ENCODE measurements at places on chromosomes 5 and 9.

GRCh38 chr9:70195456-70195855 lies 63.3 kb upstream of the SMC5 start:
- no peak for DNase-seq

- DNase-seq = no peak
These were observed 8.3 kb upstream of the CHD1 start for GRCh38 chr5:98936948-98937715.

GRCh38 chr5:173758676-173759075 lies 129.5 kb upstream of the CPEB4 start:
- DNase-seq = no peak

DNA sequence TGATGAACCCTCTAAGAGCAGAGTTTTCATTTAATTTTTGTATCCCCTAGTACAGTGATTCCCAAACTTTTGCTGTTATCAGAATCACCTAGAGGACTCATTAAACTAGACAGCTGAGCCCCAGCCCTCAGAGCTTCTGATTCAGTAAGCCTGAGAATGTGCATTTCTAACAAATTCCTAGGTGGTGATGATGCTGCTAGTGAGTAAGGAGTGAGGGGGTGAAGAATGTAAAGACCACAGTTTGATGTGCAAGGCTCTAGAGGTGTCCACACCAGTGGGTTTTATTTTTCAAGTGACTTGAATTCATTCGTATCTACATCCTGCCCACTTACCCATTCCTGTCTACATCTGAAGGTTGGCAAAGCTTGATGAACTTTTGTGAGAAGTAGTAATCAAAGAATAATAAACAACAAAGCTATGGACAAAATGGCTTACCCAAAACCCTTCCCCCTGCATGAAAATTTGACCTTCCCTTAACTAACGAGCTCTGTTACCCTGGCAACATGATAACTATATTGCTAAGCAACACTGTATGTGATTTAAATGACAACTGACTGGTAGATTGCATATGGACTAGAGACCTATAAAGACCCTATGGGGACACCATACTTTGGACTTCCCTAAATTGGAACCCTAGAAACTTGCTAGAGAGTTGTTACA lies 35.2 kb downstream of the DTWD2 start:
- DNase-seq = no peak

GRCh38 chr5:74636149-74636548 lies 4.4 kb downstream of the ENC1 start:
- no peak for DNase-seq

DNA sequence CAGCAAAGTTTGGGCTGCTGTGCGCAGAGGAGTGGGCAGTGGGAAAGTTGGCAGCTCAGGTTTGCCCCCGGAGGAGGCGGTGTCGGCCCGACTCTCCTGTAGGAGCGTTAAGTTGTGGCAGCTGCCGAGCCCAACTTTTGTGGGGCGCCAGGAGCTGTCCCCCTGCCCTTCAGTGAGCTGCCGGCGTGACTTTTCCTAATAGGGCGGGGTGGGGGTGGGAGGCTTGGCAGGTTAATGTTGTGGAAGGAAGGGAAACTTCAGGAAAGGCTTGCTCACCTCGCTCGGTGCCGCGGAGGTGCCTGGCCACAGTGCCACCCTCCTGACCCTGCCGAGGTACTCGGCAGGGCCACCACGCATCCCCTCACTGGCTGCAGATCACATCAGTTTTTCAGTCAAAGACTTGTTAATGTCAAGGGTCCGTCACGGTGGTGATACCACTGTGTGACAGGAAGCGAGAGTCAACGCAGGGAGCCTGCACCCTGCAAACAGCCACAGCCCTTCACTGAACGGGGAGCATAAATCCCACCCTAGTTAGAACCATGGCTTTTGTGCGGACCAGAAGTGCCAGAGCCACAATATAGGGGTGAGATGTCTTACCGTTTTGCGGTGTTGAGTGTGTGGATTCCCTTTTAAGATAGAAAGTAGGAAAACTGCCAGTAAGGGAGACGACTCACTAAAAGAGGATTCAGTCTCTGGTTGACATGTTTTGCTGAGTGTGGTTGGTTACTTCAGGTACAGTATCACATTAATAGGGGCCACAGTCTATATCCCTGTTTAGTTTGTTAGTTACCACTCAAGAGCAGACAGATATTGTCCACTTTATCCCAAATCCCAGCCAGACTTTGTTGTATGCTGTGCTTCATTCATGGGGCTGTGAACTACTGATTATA lies 796 bp downstream of the LNPEP start:
- DNase-seq = peak; percentile 49

DNA sequence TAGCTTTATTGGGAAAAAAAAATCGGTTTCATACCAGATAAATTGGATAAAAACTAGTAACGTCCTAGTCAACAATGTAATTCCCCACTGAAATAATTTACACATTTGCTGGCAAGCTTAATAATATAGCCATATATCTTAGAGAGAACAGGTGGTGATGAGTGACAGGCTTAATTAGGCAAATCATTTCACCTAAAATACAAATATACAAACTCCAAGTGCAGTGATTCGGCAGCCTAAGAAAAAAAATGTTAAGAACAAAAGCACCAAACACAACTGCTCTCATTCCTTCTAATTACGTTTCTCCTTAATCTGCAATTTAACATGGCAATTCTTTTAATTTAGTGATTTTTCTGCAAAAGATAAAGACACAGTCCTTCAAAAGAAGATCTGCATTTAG lies 56.0 kb upstream of the SLC25A51 start:
- DNase-seq = no peak

DNA sequence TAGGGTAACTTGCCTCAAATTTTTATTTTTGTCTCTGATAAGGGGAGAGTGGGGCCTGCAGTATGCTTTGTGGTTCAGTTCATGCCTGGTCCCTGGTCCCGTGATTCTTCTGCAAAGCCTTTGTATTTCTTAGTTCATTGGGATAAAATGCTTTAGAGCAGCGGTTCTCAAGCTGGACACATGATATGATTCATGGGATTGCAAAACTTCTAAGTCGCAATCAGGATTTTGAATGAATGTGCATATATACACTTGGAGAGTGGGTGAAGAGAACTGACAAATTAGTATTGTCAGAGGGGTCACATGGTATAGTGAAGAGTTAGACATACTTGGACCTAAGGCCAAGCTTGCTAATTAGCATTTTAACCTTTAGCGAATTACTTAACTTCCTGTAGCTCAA lies 265.4 kb upstream of the KLF9 start:
- DNase-seq = no peak

DNA sequence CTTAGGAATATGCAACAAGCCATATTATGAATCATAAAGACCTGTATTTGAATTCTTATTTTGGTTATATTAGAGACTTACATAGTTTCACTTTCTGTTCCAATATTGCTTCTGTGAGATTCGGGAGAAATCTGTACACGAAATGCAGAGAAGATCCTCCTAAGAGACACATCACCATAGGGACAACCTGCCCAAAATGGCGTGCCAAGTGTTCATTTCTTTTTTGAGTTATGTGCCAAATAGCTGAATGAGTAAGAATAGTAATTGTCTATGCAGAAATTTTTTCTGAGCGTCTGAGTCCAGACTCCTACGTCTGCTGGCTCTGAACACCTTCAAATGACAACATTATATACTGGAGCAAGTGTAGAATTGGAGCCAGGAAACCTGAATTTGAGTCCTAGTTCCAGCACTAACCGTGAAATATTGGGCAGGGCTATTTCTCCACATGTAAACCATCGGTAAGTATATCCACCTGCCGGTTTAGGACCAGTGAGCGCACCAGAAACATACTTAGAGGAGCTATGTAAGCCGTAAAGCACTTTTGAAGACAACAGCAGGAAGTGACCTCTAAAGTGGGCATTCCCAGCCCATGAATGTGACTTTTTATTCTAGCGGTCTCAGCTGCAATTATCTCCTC lies 163.9 kb upstream of the DMRT1 start:
- no peak for DNase-seq

DNA sequence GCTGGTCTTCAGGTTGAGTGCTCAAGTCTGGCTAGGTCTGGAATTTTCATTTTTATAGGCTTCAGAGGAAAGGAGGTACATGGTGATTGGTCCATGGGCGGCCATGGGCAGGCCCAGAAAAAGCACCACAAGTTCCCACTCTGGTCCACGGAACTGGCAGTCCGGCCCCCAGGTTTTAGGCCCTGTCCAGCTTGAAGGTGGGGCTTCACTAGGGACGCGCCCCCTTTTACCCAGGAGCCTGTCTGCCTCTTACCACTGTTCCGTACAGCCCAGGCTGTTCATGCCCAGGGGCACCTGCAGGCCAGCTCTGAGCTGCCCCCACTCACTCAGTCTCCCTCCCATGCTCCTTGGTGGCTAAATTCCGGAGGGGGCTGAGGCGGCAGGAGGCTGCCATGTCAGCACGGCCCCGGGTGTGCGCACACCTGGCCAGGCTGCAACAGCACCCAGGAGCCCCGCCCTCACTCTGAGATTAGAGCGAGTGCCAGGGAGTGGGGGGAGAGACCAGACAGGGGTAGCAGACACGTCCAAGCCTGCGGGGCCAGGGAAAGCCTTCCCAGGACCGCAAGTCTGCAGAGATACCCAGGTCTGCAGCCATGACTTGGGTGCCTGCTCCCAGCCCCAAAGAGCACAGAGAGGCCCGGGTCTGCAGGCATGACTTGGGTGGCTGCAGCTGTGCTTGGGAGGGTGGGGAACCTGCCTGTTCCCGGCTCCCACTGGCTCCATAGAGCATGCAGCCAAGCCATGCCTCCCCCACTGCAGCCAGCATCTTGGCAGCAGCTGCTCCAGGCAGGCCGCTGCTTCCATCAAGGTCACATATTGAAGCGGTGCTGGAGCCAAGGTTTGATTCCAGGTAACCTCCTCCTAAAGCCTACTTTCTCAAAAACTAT lies 390.2 kb upstream of the SGCD start:
- no peak for DNase-seq
